ENCODE measurements at places on chromosomes 2 and 18.

DNA sequence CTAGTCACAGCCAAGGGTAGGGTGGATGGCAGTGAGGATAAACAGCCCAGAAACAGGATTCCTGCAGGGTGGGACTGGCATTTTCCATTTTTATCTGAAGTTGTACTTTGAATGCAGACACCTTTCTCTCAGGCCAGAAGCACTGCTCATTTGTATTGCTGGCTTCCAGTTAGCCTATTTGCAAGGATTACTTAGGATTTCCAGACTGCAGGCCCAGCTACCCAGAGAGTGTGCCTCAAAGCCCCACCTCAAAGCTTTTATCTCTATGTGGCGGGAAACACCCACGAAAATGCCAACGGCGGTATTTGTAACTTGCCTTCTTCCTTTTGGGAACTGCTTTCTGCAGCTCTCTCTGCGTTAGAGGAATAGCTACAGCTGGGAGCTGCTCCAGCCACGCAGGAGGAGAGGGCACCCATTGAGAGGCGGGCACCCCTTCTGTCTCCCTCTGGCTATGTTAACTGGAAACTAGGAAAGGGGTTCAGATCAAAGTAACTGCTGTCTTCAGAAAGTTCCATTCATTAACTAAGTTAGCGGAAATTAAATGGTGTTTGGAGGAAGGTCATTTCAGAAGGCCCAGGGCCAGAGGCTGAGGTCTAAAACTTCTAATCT, 144.9 kb downstream of the TGIF1 start:
- no peak for DNase-seq

GRCh38 chr2:204722207-204722606, 176.9 kb downstream of the PARD3B start:
- DNase-seq, result no peak

DNA sequence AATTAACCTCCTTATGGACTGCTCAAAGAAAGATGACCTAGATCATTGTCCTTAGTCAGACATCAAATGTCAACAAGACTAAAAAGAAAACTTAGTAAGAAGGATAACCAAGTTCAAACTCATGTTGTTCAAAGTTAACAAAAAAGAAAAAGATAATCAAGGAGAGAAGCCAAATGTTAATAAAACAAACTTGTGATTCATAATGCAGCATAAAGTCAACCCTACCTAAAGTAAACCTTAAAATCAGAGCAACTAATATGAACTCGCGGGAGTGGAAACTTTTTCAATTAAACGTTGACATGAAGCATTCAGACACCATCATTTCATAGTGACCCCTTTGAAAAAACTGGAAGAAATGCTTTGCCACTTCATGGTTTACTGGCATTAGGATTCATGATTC, 52.9 kb downstream of the DNER start:
- no peak for DNase-seq

GRCh38 chr2:23563673-23564614, 179.0 kb downstream of the KLHL29 start:
- DNase-seq, result no peak

GRCh38 chr18:66083078-66083477, 332.3 kb downstream of the CDH7 start:
- no peak for DNase-seq

DNA sequence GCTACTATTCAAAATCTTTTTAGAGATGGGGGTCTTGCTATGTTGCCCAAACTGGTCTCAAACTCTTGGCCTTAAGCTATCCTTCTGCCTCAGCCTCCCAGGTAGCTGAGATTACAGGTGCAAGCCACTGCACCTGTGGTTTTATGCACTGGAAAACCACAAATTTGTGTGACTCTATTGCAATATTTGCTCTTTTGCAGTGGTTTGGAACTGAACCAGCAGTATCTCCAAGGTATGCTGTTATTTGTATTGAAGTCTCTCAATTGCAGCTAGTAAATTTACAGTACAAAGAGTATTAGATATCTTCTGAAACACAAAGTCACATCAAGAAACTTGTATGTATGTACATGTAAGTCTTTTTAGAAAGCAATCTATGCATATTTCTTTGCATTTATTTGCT, 46.2 kb downstream of the PPP4R1 start:
- no peak for DNase-seq

DNA sequence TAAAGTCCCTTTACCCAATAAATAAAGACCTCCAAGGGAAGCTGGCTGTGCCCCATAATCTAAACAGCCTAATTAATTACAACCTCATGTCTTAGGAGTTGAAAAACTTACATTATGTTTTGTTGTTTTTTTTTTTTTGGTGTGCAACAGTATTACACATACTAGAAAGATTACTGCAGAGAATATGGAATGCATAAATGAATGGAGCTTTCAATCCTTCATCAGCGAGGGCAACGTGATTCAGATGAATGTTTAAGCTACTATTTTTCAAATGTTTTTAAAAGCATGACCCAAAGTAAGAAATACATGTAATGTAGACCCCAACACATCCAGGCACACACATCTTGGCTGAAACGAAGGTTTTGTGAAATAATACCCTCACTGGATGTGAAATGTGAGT, 167.1 kb upstream of the FN1 start:
- no peak for DNase-seq

DNA sequence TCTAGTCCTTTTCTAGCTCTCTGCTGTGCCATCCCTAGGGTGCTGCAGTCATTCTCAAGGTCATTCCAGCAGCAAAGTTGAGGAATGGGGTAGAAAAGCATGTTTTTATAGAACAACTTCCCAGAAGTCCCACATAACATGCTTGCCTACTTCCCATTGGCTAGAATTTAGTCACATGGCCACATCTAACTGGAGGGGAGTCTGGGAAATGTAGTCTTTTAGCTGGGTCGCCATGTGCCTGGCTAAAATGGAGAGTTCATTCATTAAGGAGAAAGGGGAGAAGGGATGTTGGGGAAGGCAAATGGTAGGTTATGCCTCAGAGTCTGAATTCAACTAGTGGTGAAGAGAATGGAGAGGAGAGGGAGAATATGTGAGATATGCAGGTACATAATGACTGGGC, 85.7 kb downstream of the SLC4A3 start:
- DNase-seq, result no peak

DNA sequence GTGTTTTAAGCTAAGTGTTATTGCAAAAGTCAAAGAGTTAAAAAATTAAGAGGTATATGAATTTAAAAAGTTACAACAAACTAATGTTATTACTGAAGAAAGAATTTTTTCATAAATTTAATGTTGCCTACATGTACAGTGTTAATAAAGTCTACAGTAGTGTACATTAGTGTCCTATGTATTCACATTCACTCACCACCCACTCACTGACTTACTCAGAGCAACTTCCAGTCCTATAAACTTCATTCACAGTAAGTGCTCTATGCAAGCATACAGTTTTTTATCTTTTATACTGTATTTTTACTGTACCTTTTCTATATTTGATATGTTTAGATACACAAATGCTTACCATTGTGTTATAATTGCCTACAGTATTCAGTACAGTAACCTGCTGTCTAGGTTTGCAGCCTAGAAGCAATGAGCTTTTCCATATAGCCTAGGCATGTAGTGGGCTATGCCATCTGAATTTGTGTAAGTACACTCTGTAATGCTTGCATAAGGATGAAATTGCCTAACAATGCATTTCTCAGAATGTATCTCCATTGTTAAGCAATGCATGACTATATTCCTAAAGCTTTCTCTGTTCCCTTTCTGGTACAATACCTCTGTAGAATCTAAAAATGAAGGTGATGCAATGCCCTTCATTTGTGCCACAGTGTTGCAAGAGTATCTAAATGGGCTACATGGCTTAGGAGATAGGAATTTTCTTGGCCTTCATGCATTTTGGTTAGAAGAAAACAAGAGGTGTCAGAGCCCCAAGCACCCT, 370.8 kb upstream of the NT5C1B start:
- DNase-seq, result no peak

DNA sequence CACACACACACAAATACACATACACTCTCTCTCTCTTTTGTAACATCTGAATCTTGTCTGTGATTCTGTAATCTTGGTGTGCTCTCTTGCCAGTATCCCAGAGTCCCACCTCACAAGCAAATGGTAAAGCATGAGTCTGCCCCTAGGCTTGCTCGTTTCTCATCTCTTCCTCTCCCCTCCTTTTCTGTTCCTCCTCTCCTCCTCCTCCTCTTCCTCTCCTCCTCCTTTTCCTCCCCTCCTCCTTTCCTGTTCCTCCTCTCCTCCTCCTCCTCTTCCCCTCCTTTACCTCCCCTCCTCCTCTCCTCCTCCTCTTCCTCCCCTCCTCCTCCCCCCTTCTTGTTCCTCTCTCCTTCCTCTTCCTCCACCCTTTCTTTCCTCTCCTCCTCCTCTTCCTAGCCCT, 59.0 kb downstream of the TNFRSF11A start:
- DNase-seq, result no peak

GRCh38 chr2:49811502-49811901, 657.2 kb upstream of the FSHR start:
- no peak for DNase-seq

GRCh38 chr18:13455960-13456481, 237.5 kb downstream of the LDLRAD4 start:
- no peak for DNase-seq

DNA sequence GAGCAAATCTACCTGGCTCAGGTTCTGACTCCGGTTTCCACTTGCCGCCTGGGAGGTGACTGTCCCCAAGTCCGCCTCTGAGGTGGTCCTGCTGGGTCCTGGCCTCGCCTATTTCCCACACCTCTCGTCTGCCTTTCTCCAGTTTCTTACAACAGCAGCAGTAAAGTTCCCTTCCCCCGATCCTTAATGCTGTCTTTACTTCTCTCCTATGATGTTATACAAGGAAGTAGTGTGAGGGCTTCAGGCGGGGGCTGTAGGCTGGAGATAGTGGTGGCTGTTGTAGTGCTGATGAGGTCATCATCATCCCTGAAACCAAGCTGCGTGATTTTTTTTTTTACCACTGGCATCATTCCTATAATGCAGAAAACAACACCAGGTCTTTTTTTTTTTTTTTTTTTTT, 18.9 kb downstream of the TGIF1 start:
- DNase-seq, result no peak

- no peak for DNase-seq
Measured at GRCh38 chr2:241072553-241073165, 29.4 kb downstream of the MTERF4 start.

DNA sequence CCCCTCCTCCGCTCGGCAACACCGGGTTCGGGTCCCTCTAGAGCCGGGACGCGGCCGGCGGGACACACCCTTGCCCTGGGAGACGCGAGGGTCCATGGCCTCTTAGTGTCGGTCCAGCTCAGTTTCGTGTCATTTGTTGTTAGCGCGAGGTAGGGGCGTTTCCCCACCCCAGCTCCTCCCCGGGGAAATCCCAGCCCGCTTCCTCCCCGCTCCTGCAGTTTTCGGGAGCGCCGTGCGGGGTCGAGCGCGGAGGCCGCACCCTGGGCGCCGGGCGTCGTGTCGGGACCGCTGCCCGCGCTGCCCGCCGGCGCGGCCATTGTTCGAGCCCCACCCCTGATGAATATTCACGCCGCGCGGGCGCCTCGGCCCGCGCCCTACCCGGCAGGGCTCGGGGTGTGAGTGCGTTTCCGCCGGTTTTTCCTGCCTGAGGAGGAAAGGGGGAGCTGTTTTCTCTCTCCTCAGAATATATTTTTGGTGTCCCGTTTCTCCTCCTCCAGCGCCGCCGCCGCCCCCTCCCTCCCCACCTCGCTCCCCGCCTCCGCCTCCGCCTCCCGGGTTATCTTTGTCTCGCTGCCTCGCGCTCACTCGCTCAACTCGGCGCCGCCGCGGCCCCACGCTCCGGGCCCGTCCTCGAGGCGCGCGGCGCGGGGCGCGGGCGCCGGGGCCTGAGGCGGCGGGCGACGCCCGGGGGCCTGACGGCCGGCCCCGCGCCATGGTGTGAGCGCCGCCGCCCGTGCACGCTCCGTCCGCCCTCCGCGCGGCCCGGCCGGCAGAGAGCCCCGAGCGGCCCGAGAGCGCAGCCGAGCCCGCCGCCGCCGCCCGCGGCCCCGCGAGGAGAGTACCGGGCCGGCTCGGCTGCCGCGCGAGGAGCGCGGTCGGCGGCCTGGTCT, at the start of gene MAP4K4:
MAP4K4 (plus strand) TSS at position 584 of the 890 bp plus-strand sequence. CDS start 374 bp downstream, outside the sequence.
- DNase-seq, result peak; percentile 65

DNA sequence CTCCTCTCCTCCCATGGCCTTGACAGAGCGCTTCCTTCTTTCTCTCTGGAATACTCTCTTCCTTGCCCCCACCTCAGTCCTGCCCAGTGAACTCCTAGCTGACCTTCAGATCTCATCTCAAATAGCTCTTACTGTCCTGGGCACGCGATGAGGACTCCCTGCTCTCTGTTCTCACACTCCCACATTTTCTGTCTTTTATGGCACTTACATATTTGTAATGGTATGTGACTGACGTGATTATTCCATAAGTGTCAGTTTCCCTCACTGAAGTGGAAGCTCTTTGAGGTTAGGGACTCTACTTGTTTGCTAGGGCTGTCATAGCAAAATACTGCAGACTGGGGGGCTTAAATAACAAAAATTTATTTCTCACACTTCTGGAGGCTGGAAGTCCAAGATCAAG, 1.7 kb upstream of the DYSF start:
- no peak for DNase-seq

- no peak for DNase-seq
Measured at GRCh38 chr18:22197668-22198067, 28.3 kb downstream of the GATA6 start.

- no peak for DNase-seq
Measured at GRCh38 chr2:19893520-19894133, 8.2 kb downstream of the TTC32 start.

DNA sequence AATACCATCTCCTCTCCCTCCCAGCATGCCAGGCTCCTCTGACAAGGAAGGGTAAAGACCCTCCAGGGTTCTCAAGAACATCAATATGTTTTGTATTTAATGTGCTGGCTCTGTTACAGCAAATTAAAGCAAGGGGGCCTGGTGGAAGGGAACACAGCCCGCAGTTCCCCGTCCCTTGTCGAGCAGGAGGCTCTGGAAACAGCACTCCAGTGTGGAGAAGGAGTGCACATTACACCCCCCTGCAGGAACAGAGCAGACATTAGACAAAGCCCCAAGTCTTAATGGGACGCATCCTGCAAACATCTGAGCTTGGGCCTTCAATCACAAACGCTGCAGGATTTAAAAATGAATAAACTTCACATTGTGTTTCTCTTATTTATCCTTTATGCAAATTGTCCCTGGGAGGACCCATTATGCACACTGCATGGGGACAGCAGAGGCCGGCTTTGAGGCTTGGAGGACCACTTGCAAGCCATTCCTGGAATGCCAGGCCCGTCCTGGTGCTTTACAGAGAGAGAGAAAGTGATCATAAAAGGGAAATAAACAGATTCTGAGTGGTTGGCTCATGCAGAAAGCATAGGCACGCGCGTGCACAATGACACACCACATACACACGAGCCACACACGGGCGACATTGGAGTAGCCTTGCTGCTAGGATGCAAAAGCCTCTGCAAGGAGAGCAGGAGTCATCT, 328.7 kb downstream of the SMAD2 start:
- no peak for DNase-seq

GRCh38 chr2:238242731-238243495, 3.1 kb upstream of the HES6 start:
- DNase-seq, result no peak
